NCI-H2081 treated with DMSO at 0.1 percent for 48 hours (cell line): ENCODE measurements at places on chromosomes 11 and 22.

- DNase-seq, result no peak
Observed at GRCh38 chr11:44939673-44940395, 10.8 kb downstream of the TP53I11 start.

DNA sequence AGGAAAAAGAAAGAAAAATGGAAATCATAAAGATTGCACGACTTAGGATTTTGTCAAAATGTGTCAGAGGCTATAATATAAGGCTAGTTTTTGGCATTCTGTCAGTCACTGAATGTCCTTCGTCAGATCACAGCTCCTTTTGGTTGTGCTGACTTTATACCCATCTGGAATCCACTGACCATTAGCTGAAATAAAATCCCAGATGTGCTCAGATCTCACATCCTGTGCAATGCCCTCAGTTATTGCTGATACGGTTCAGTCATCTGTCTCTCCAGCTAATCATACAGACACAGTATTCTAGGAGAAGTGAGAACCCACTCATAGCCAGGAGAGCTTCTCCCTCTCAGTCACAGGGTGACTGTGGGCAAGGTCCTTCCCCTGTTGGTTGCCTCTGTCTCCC lies 11.5 kb downstream of the CD44 start:
- no peak for DNase-seq

- no peak for DNase-seq
Observed at GRCh38 chr11:104526006-104526405, 362.1 kb upstream of the PDGFD start.

DNA sequence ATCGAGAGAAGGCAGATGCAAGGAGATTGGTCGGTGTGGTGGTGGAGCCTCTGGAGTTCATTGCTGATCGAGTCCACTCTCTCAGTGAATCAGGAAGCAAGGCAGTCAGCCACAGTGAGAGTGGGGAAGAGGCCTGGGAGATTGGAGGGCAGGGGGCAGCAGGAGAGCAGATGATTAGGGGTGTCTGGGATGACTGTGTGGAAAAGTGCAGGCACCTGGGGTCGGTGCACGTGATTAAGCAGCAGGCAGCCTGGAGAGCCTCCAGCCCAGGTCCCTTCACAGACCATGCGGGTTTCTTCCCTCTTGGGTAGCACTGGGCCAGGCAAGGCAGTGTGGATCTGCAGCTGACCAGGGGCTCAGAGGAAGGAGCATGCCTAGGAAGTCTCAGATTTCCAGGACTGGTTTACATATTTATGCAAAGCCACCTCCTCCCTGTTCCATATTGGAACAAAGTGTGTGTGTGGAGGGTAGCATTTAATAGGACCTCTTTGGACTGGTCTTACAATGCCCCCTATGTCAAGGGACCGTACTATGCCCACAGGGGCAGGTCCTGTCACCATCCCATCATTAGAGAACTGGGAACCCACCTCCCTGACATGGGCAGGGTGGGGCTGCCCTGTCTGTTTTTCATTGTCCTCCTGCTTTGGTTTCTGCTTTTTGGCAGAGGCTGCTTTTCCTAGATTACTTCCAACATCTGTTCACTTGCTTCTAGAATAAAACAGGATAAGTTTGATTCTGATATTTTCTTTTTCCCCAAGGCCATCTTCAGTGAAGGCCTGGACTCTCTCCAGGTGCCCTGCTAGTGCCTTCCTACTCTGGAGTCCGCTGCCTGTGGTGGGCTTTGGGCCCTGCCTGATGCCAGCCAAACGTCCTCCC lies 14.0 kb upstream of the GDPD5 start:
- no peak for DNase-seq

DNA sequence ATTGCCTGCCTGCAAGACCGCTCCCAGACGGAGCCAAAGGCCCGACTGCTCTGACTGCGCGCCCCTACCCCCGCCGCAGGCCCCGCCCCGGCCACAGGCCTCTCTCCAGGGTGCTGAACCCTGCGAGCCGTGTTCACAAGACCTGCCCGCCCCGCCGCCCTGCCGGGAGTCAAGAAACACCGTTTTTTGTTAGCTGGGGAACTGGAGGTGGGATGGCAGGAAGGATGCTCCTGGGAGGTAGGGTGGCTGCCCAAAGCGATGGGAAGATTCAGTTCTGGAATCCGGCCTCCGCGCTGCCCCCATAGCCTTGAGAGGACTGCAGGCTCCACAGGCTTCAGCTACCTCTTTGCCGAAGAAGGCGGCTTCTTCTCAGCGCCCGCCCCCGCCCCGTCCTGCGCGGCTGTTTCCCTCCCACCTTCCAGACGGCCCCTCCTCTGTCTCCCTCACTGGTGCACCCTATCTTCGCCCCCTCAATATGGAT lies 2.7 kb upstream of the PDE2A start:
- no peak for DNase-seq

GRCh38 chr11:21369947-21370346 lies 700.6 kb downstream of the NELL1 start:
- DNase-seq, result no peak

DNA sequence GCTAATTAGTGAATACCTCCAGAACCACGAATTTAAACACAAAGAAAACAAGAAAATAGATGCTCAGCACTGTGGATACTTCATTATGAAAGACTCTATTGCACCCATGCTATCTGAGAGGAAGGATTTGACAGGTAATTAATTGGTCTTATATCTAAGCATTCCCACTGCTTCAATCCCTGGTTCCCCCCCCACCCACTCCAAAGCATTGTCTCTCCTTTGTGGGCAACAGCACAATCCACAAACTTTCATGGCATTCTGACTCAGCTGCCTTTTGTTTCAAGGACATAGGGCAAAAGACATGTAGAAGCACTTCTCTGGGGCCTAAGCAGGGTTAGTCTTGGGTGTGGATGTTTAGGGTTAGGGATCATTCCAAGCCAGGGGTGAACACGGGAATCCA lies 551.4 kb downstream of the BUD13 start:
- no peak for DNase-seq

- no peak for DNase-seq
Observed at GRCh38 chr11:103936059-103936458, 100.4 kb upstream of the DDI1 start.

GRCh38 chr22:45893516-45893915 lies 83.4 kb downstream of the WNT7B start:
- DNase-seq, result no peak

DNA sequence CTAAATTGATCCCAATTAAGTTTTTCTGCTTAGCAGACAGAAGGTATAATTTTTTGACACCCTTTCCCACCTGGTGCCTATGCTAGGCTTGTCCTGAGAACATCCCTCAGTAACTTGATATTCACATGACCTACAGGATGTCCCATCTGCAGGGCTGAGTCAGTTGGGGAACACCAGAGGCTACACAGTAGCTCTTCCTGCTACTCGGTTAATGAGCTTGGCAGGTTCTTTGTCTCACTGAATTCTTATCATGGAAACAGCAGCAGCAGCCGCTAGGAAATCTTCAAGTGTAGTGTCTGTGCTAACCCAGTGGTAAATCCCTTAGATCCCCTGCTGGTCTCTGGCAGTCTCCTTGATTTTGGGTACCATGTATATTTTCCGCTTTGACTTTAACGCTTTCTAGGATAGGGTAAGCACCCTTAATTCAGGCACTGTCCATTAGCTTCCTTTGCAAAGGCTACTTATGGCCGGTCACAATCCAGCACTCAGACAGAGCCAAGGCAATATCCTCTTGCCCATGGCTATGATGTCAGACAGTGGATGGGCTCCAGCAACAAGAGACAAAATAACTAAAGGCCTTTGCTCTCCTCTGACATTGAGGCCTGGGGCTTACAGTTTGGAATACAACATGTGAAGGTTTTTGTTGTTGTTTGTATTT lies 8.5 kb downstream of the MRPL16 start:
- DNase-seq, result no peak

DNA sequence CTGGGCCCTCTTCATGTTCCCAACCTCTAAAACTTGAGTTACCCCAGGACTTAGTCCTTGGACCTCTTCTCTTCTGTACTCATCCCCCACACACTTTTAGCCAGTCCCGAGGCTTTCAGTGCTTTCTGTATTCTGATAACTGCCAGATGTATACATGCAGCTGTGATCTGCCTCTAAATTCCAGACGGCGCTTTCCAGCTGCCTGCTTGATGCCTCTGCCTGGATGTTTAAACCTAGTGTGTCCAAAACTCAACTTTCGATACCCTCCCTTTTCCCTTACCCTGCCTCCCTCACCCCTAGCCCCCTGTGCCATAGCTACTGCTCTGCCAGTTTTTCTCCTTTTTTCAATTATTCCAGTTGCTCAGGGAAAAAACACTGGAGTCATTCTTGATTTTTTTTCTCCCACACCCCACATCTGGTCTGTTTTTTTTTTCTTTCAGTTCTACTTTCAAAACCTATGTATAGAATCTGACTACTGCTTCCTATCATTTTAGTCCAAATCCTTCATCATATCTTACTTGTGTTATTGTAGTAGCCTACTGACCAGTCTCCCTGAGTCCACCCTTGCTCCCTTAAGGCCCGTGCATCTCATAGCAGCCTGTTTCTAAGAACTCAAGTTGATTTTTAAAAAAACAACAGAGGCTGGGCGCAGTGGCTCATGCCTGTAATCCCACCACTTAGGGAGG lies 32.9 kb upstream of the TECTA start:
- no peak for DNase-seq

GRCh38 chr11:55501014-55501413 lies 53.3 kb upstream of the OR4C15 start:
- DNase-seq, result no peak

GRCh38 chr11:47979378-47980087 lies 826 bp upstream of the PTPRJ start:
- DNase-seq, result no peak

DNA sequence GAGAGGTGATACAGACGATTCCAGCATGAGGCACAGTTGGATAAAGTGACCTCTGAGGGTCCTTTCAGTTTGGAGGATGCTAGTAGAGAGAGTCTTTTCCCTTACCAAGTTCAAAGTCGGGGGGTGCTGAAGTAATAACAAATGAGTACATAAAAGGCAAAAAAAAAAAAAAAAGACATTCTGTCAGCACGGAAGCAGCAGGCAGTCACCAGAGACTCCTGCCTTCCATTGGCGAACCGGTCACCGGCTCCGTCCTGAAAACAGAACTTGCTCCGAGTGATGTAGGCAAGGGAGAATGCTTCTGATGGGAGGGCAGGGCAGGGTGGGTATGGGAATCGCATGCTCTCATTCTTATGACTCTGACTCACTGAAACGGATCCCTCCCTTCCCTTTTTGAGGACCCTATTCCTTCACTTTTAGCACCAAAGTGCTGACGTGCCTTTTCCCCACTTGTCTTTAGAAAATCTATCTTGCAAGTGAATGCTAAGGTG lies 65.9 kb downstream of the PRR5L start:
- DNase-seq, result no peak

DNA sequence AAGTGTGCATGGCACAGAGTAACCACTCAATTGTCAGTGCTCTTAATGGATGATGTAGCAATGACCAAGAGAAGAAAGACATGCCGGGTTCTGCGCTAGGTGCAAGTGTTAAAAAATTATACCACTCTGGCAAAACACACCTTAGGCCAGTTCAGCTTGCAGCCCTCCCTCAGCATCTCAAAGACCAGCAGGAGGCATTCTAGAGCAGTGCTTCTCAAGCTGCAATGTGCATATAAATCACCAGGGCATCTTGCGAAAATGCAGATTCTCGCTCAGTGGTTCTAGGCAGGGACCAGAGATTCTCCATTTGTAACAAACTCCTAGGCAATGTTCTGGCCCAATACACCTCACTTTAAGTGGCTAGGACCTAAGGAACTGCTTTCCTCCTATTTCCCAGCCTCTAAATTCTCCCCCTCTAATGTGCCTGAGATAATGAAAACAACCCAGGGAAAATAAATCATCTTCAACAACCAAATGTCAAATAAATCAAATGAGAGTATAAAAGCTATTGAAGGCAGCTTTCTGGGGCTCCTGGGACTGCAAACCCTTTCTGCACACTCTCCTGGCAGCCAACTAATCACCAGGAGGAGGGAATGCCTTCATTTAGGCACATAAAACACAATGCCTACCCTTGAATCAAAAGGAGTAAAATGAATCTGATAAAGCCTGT lies 337.2 kb upstream of the API5 start:
- DNase-seq, result no peak

GRCh38 chr11:85164743-85165142 lies 462.4 kb downstream of the DLG2 start:
- DNase-seq, result no peak

DNA sequence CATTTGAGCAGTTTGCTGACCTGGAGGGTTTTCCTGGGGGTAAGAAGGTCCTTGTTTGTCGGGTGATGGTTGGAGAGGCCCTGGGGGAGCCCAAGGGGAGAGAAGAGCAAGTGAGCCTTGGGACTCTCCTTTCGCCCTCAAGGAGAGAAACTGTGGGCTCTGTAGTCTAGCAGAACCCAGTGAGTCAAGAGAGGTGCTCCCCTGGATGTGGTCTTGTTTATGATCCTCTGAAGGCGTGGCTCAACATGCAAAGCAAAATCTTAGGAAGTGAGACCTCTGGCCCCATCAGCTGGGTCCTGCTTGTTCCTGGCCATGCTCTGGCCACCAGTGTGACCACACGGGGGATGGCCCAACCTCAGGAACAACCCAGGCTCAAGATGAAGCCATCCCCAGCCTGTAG lies 66.5 kb upstream of the ALX4 start:
- DNase-seq, result no peak

- DNase-seq, result no peak
Observed at GRCh38 chr11:32071811-32072210, 19.1 kb upstream of the RCN1 start.

DNA sequence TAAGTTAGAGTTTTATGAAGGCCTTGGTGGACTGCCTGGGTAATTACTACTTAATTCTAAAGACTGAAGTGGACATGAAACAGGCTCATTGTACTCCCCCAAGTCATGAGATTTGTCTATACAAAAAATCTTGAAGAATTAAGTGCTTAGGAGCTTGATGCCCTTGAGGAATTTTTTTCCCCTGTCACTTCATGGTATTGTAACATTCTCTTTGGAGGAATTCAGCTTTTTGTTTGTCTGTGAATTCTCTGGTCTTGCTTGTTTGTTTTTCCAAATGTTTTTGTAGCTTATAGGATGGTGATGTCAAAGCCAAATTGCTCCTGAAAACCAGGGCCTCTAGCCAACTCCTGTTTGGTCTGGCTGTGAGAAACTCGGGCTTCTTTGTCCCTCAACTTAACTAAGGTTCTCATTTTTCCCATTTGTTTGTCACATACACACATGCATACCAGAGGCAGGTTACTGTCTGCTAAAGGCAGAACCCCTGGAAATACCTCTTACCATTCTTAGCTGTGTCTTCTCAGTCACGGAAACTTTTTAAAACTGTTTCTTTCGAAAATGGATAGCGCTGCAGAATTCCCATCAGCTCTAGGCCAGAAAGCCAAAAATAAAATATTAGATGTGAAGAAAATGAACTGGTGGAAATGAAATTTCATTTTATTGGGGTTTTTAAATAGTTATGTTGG lies 66.9 kb downstream of the AMOTL1 start:
- DNase-seq, result no peak

- no peak for DNase-seq
Observed at GRCh38 chr11:101949680-101950220, 33.4 kb upstream of the ANGPTL5 start.

- no peak for DNase-seq
Observed at GRCh38 chr11:57279116-57279515, 42.1 kb upstream of the APLNR start.

GRCh38 chr11:123569393-123569792 lies 85.0 kb downstream of the SCN3B start:
- DNase-seq, result no peak
